Stimulated activated CD8-positive, alpha-beta memory T cell treated with anti-CD3 and anti-CD28 coated beads, Interleukin-15, amount 100 ng/mL, for 4 hours (primary cell): ENCODE measurements at places on chromosomes 6 and 20.

GRCh38 chr6:127289934-127290333 is 23.3 kb downstream of the RNF146 start:
- no peak for DNase-seq

DNA sequence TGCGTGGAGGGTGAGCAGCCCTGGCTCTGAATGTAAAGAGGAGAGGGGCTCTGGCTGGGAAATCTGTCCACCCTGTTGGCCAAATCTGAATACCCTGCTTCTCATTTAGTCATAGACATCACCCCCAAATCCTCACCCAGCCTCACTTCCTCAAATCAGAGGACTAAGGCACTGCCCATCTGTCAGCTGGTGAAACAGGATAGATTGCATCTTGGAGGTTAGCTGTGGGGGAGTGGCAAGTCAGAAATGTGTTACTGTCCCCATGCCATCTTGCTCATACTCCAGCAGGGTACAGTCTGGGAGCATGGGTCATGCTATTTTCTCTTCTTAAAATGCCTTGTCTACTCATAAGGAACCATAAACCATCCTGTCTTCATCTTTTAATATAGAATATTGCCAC is 9.5 kb upstream of the DTNBP1 start:
- no peak for DNase-seq

- DNase-seq: no peak
Measured at GRCh38 chr6:39835821-39836295, 43.7 kb downstream of the DAAM2 start.

DNA sequence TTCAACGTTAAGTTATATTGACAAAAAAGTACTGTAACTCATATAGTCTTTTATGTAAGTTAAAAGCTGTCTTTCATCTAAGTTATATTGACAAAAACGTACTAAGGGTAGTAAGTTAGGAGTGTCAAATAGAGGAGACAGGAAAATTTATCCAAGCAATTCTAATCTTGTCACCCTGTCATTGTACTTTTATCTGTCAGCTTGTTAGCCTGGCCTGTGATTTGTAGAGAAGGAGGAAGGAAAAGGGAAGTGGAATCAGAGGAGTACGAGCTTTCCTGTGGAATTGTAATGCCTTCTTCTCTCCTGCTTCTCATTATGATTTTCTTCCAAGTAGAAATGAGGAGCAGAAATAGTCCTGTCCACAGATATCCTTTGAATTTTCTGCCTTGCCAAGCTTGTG is 18.8 kb downstream of the KCTD20 start:
- DNase-seq: no peak

DNA sequence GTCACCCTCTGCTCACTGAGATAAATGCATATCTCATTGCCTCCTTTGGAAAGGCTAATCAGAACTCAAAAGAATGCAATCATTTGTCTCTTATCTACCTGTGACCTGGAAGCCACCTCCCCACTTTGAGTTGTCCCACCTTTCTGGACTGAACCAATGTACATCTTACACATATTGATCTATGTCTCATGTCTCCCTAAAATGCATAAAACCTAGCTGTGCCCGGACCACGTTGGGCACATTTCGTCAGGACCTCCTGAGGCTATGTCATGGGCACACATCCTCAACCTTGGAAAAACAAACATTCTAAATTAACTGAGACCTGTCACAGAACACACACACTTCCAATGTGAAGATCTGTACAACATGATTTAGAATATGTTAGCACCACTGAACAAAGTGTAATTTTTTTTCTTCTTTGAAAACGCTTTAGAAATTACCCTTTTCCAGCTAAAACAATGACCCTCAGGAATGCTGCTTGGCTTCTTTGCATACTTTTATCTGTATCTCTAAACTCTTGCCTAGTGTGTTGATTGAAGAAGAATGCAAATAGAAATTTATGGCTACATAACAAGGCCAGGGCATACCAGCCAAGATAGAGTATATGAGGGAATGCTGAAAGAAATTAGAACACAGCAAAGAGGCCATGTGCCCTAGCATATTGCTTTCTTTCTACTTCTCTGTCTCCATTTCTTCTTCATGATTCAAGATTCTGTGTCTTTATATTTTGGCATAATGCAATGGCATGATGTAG is 84.6 kb upstream of the DST start:
- no peak for DNase-seq

GRCh38 chr6:152673236-152673635 is 24.5 kb upstream of the MYCT1 start:
- no peak for DNase-seq

DNA sequence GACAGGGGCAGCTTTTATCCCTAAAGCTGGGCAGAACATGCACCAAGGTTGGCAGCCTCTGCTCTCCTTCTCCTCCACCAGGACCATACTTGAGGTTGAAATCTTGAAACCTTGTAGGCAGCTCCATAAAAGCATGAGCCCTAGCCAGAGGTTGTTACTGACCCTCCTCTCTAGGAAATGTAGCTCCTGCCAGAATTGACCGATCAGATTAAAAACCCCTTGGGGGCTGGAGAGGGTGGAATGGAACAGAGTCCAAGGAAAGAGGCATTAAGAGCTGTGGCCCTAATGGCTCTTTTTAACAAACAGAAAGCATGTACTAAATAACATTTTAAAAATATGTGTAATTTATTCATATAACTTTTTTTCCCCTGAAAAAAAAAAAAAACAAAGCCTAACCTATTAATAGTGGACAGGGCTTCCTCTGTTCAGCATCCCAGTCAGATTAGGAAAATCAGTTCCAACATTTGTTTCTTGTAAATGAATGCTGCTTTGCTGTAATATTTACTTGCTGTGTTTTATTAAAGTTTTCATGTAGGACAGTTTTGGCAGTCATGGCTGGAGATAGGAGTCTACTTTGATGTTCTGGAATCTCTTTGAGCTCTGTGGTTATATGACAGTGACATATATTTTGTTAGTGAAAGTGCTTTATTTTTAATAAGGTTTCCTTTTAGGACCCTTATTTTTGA is 41.3 kb downstream of the MTHFD1L start:
- no peak for DNase-seq

- DNase-seq: no peak
Measured at GRCh38 chr6:85402071-85402470, 47.8 kb upstream of the NT5E start.

DNA sequence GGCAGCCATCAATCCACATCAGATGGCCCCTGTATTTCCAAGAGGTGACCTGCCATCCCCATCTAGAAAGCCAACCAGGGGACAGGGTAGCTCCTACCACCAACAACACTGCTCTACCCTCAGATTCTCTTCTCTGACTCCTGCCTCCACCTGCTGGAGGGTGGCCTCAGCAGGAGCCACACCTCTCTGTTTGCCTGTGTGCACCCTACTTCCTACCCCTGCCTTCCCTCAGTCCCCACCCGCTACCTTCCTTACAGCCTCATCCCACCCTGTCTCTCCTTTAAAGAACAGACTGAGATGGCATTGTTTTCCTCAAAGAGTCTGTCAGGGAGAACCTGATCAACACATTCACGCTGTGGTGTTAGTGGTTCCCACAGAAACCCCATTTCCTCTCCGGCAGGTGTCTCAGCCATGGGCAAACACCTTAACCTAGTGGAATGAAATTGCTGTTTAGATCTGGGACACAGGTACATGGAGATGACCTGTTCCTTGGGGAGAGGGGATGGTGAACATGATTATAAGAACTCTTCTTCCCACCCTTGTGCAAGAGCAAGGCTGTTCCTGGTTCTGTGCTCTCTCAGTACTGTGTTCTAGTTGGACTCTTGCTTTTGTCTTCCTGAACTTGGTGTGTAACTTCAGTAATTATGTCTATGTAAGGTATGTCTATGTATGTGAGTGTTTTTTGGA is 1.8 kb downstream of the ENTPD6 start:
- no peak for DNase-seq

GRCh38 chr6:79657238-79657637 is 26.1 kb downstream of the SH3BGRL2 start:
- no peak for DNase-seq

DNA sequence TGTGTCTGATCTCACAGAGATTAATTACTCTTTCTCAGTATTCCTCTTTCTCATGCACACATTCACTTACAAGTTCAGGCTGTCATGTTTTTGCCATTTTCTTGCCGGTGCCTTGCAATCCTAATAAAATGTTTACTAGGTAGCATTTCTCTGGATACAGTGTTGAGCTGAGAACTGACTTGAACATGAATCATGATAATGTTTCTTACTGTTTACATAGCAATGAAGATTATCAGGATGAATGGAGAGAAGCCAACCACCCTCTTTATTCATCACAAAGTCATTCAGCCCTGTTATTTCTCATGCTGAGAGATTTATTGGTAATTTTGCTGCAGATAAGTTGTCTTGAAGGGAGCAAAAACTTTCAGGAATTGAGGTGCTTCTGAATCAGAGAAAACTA is 185.5 kb upstream of the ECI2 start:
- no peak for DNase-seq

GRCh38 chr20:46317685-46318177 is 9.4 kb upstream of the CDH22 start:
- DNase-seq: no peak

GRCh38 chr6:161161121-161161520 is 112.7 kb downstream of the AGPAT4 start:
- no peak for DNase-seq

DNA sequence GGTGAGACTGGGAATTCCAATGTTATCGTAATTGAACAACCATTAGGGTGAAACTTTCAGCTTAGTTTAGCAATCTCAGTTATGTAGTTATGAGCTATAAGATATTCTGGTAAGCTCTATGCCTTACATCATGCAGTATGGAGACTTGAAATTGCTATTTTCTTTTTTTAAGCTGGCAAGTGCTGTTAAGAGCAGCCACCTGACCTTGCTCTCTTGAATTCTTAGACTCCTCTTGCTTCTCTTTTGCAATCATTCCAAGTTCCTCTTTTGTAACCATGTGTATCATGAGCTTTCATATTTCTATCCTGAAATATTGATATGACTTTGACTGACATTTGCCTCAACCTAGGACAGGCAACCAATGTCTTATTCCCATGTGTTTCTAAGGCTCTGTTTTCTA is 446.3 kb upstream of the SLC35B3 start:
- no peak for DNase-seq

DNA sequence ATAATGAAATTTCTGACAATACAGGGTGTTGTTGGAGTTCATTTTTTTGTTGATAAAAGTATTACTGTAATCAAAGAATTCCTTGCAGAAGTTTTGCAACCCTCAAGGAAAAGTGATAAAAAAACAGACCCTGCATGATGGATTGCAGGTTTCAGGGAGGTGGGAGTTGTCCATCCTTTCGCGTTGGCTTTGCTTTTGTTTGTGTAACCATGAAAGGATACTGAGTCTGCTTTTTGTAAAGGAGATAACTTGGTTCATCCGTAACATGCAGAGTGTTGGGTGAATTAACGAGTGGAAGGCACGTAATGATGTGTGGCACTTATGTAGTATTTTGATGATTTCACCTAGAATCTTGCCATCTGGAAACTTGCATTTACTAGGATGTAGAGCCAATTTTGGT is 23.6 kb downstream of the FOXO3 start:
- no peak for DNase-seq

GRCh38 chr20:46119028-46119546 is 973 bp downstream of the CD40 start:
- no peak for DNase-seq

GRCh38 chr6:38346291-38347079 is 293.2 kb downstream of the BTBD9 start:
- DNase-seq: no peak

DNA sequence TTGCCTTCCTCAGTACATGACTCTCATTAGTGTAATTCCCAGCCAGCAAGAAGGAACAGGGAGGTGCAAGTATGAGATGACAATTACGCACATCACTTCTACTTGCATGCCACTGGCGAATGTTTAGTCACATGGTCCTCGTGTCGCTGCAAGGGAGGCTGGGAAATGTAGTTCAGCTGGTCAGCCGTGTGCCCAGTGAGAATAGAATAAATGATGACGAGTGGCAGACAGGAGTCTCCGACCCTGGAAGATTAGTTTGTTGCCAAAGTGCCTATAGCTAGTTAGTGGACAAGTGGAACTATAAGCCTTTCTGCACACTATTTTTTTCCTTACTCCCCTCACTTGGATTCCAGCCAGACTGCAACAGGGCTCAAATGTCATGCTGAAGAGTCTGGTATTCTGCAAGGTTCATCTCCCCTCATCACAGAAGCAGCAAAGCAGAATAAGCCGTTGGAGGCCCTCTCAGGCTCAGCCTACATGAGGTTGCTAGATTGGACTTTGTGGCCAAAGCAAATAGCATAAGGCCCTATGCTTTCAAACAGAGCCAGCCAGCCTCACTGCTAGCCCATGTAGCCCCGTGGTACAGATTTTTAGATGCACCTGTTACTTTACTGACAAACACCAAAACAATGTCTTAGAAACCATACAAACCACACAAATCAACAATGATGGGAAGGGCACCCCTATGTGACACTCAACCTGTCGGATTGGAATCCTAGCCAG is 9.7 kb downstream of the LINC00237 start:
- no peak for DNase-seq

GRCh38 chr6:119742188-119742803 is 392.7 kb upstream of the MAN1A1 start:
- DNase-seq: no peak
